AG04449 (cell line): ENCODE measurements at places on chromosomes 5 and 9.
A peak's percentile ranks its signal among the peaks of the same experiment; 100 is the strongest.

DNA sequence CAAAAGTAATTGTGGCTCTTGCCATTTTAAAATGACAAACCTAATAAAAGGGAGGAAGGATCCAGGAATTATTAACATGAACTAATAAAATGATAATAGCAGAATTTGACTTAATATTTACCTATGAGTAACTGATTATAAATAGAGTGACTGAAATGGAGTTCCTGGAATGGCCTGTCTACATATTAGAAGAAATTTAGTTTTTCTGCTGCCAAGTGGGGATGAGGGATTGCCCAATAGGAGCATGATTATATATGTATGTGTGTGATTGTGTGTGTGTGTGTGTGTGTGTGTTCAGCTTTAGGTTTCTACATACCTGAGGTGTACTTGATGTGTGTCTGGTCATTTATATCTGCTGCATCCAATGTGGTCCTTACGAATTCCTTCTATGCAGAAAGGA, 36.6 kb upstream of the ITGA1 start:
- DNase-seq: no peak

- DNase-seq: no peak
These were observed 45.0 kb downstream of the CRB2 start for GRCh38 chr9:123400926-123401503.

DNA sequence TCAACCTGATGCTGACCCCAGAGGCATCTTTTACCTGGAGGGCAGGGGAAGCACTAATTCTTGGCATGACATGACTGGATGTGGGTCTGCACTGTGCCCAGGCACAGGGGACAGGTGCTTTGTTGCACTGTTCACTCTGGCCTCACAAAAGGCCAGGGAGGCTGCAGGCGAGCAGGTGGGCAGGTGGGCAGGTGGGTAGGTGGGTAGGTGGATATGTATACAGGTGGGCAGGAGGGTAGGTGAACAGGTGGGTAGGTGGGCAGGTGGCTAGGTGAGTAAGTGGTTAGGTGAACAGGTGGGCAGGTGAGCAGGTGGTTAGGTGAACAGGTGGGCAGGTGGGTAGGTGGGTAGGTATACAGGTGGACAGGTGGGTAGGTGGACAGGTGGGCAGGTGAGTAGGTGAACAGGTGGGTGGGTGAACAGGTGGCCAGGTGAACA, 1.5 kb downstream of the PAEP start:
- no peak for DNase-seq

GRCh38 chr9:128764361-128764760, 7.4 kb downstream of the ZER1 start:
- DNase-seq: no peak

DNA sequence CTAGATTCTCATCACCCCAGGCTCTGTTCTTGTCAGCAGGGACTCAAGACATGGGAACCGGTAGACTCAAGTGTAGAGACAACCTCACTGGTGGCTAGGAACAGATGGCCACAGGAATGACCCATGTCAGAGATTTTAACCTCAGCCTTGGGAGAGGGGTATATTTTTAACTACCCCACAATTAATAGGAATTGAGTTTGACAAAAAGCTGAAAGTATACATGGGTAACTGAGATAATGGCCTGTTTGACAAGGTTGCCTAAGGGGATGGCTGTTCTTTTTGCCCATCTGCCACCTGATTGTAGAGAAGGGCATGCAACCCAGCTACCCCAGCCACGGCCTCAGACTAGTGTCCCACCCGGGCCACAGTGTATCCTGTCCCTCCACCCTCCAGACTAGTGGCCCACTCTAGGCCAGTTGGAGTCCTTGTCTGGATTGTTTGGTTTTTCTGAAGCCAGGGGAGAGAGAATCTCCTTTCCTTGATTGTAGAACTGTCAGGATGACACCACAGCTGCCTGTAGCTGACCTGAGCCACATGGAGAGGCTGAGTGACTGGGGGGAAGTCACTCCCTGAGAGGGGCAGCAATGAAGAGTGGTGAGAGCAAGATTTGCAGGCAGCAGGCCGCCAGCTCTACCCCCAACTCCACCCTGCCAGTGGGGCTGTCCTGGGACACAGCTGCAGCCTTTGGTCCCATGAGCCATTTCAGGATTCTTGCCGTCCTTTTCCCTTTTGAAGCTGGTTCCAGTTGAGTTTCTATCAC, 14.6 kb upstream of the ANGPTL2 start:
- DNase-seq: no peak

GRCh38 chr5:69416699-69417098, 1.8 kb downstream of the MARVELD2 start:
- no peak for DNase-seq

GRCh38 chr9:36357639-36358038, 42.4 kb downstream of the RNF38 start:
- no peak for DNase-seq

DNA sequence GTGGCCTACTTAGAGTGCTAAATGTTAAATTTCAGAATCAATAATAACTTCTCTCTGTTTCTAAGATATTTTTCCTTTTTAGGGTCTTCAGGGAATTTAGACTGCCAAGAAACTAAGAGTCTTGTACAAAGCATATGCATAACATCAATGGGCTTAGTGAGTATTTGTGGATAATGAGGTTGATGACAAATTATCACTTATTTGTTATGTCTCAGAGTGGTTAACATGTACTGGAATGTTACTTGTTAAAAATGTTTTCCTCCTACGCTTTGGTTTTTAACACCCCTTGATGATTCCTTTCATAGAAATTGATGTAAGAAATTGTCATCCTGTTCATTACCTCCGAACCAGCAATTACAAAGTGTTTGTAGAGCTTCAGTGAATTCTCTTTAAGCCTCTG, 144.3 kb downstream of the MRPS30 start:
- no peak for DNase-seq

DNA sequence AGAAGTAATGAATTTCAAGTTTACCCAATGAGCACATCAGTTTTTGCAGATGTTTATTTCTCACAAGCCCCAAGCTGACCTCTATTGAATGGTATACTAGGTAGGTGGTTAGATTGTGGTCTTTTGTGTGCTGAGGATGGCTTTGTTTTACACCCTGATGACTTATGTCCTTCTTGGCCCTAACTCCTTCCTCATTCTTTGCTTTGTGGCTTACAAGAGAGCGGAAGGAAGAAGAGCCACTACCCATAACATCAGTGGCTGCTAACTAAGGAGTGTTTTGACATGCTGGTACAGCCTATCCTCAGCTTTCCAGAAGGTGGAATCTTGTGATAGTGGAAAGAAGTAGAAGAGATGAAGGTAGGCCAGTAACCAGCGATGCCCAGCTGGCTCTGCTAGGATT, 85.7 kb upstream of the NTRK2 start:
- no peak for DNase-seq

- no peak for DNase-seq
These were observed 48.8 kb downstream of the SLC1A3 start for GRCh38 chr5:36655161-36655560.

GRCh38 chr9:131642496-131643083, 97.3 kb downstream of the PRRT1B start:
- DNase-seq: no peak

DNA sequence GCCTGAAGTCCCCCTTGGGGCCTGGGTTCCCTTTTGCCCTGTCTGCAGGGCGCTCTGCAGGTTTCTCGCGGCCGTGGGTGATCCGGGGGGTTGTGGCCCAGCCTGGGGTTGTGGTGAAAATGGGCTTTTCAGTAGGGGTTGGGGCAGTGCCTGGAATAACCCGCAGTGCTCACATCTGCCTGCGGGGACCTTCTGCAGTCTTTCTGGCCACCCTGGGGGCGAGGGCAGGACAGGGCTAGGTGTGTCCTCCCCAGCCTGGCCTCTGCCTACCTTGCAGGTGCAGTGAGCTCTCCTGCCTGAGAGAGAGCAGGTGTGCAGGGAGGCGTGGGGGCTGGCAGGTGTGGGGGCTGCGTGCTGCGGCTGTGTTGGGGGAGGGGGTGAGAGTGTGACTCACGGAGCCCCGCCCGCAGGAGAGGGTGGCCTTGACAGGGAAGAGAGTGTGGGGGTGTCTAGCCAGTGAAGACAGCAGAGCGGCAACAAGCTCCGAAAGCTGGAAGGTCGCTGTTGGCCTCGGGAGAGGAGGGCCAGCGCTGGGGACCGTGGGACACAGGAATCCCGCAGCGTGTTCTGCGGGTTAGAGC, 131.4 kb downstream of the MRPL36 start:
- no peak for DNase-seq

DNA sequence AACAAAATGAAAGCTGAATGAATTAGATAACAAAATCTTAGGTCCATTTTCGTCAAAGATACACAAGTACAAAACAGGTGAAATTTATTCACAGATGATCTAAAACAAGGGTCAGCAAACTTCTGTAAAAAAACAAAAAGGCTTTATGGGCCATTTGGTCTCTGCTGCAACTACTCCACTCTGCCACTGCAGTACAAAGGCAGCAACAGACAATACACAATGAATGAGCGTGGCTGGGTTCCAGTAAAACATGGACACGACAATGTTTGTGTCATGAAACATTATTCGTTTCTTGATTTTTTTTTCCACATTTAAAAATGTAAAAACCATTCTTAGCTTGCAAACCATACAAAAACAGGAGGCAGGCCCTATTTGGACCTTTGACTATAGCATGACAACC, 71.9 kb downstream of the ECPAS start:
- DNase-seq: no peak

GRCh38 chr5:94469894-94470329, 148.5 kb downstream of the KIAA0825 start:
- peak; percentile 12 for DNase-seq

- no peak for DNase-seq
These were observed 9.8 kb upstream of the MARCOL start for GRCh38 chr5:148228392-148228984.

GRCh38 chr9:38259056-38259455, 133.4 kb upstream of the ALDH1B1 start:
- no peak for DNase-seq

GRCh38 chr9:133276001-133276884, 1.2 kb upstream of the ABO start:
- no peak for DNase-seq

DNA sequence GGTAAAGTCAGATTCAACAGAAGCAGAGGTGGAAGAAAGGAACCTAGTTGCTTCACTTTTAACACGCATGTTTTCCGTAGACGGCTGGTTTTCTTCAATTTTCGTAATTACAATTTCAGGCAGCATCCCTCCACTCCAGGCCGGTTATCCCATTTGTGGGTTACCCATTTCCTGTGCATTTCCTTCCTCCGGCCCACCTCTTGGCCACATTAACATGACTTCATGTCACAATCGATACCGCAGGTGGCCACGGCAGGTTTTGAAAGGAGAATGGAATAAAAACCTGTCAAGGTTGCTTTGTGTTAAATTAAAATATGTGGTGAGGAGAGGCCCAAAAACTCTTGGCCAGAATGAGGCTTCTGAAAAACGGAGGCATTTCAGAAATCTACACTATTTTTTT, 130.2 kb downstream of the PCSK5 start:
- DNase-seq: no peak

DNA sequence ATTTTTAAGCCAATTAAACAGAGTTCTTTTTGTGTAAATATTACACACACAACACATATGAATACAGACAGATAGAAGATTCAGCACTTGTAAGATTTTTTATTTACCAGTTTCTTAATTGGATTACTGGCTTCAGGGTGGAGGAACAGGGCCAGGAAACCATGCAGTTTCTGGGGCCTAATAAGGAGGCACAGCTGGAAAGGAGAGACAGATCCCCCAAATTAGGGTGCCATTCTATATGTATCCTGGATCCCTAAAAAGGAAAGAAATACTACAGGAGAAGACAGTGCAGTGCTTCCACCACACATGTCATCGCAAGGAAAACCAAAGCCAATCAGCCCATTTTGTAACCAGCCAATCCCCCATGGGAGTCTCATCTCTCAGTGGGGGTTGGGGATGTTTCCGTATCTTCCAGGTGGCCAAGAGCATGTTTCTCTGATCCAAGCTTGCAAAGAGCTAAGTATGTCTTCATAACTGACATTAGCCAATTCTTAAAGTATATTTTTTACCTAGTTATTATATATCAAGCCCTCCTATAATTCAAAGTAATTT, 15.8 kb upstream of the ABO start:
- no peak for DNase-seq

- DNase-seq: no peak
These were observed 78.3 kb upstream of the ORM1 start for GRCh38 chr9:114244570-114244969.

- DNase-seq: no peak
These were observed 124.8 kb downstream of the MVB12B start for GRCh38 chr9:126451316-126451885.

GRCh38 chr5:1931604-1932231, 49.0 kb upstream of the IRX4 start:
- no peak for DNase-seq

GRCh38 chr9:34385561-34386230, 9.0 kb upstream of the MYORG start:
- no peak for DNase-seq

DNA sequence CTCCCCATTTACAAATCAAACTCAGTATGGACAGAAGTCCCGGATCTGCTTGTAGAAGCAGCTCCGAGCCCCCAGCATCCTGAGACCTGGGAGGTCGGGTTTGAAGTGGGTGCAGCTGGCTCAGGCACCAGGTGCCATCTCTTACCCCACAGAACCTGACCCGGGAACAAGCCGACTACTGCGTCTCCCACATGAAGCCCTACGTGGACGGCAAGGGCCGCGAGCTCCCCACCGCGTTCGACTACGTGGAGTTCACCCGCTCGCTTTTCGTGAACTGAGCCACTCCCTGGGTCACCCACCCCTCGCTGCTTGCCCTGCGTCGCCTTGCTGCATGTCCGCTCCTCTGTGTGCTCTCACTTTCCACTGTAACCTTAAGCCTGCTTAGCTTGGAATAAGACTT, 23.6 kb downstream of the DYNC2I2 start:
- no peak for DNase-seq

DNA sequence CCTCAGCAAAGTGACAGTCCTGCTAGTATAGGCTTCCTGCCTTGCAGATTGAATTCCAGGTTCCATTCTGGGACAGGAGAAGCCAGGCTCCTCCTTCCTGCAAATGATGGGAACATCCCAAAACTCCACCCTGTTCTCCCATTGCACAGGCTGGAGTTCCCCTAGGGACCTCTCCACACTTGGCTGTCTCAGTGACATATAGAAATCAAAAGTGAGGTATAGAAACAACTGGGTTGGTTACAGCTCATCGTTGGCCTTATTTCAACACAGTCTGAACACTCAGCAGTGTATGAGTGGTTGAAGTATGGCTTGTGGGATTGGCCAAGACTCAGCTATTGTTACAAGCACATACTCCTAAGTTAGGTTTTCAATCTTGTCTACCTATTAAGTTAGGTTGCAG, 157.8 kb upstream of the FTMT start:
- DNase-seq: no peak

GRCh38 chr5:173733021-173733420, 116.6 kb upstream of the BOD1 start:
- DNase-seq: no peak

GRCh38 chr5:160463740-160464465, 42.2 kb downstream of the PTTG1 start:
- DNase-seq: no peak

DNA sequence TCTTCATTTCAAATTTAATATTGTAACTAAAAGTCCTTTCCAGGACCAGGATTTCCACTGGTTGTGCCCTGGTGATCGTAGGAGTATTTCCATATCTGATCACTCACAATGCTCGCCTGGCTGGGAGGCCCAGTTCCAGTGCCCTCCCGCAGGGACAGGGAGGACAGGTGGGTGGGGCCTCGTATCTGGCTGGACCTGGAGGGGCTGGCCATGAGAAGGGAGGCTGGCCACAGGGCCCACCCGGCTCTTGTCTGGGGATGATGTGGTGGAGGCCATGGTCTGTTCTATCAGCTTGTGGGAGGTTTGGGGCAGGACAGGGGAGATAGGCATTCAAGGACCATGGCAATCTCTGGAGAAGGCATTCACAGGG, 286.4 kb downstream of the GADD45G start:
- no peak for DNase-seq

GRCh38 chr5:93588352-93589151, 5.5 kb downstream of the NR2F1 start:
- DNase-seq: no peak
